NCI-H2171 (cell line): ENCODE measurements at places on chromosomes 6 and 20.

GRCh38 chr6:110232450-110232849 is 52.2 kb downstream of the CDC40 start:
- DNase-seq = no peak

- peak; percentile 67 for DNase-seq
Observed at GRCh38 chr20:54172856-54173652, 732 bp downstream of the CYP24A1 start.

DNA sequence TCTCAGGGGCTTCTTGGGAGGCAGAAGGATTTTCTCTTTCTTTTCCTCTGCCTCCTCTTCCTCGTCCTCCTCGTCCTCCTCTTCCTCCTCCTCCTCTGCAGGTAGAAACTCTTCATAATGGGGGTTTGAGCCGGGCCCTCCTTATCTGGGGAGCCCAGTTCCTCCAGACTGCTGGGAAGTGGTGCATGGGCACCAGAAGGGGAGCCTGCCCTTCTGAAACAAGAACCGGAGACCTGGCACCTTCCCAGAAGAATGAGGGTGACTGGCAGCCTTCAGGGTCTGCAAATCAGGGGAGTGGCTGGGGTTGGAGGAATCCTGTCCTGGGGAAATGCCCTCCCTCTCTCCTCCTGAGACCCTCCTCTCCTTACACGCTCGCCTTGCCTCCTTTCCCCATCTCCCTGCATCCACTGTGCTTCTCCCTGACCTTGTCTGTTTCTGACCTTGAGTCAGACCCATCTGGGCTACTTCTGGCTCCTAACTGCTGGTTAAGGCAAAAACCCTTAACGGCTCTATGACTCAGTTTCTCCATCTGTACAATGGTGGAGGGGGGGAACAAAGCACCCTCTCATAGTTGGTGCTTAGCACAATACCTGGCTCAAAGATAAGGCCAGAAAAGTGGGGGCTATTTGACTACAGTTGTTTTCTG is 1.7 kb downstream of the TULP1 start:
- no peak for DNase-seq

DNA sequence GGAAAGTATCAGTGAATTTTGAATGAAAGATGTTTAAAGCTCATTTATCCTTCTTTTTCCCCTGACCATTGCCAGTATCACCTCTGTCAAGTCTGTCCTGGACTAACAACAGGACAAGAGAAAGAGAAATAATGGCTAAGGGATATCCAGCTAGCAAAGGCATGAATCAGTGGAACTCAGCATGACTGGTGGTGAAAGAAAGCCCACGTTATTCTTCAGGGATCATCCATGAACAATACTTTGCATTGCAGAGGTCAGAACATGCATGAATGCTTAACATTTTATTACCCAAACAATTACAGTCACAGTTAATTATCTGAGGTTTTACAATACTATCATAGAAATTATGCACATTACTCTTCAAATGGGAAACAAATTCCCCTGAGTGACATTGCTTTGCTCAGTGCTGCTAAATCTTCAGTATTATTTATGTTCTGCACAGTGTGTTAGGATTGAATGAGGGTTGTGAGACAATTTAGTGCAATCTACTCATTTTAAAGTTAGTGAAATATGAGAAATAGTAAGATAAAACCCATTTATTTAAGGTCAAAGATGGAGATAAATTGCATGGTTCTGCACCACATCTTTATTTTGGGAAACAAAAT is 350.7 kb downstream of the KHDRBS2 start:
- DNase-seq = no peak

DNA sequence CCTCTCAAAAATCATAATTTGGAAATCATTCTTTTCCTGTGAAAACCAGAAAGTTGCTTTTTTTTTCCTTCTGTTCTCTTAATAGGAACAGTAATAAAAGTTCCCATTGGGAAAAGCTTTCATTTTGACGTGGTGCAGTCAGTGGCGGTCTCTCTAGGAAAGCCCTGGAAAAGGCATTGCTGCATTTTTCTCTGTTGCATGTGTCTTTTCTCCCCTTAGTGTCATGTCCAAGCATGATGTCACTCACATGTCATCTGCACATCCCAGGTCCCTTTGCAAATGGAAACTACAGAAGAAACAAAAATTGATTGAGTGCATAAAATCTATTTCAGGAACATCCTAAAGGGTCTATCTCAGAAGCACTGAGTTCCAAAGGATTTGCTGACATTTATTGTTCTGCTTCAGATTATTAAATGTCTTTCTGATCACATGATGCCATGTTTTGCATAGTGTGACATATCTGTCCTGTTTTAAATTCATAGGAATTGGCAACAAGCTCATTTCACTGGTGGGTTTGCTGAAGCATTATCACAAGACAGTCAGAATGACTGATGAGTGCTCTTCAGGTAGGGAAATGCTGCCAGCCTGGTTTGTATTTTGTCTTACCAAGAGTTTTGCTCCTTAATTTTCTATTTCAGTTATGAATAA is 208.7 kb downstream of the SOX4 start:
- DNase-seq = no peak

- DNase-seq = no peak
Observed at GRCh38 chr20:55540486-55540885, 464.8 kb downstream of the CBLN4 start.

DNA sequence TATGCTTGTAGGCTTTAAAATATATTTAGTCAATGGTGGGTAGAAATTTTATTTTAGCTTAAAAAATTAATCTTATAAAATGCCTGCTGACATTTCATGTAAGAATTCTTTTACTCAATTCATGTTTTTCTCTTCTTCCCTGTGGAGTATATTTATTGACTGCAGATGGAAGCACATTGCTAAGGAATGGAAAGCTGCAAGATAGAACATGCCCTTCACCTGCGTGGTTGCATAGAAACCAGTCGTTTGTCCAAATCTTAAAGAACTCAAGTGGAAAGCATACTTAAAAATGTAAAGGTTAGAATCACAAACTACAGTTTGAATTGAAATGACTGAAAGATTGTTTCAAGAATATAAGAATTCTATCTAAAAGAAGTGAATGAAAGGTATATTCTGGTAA is 30.7 kb downstream of the C6orf163 start:
- DNase-seq = no peak

DNA sequence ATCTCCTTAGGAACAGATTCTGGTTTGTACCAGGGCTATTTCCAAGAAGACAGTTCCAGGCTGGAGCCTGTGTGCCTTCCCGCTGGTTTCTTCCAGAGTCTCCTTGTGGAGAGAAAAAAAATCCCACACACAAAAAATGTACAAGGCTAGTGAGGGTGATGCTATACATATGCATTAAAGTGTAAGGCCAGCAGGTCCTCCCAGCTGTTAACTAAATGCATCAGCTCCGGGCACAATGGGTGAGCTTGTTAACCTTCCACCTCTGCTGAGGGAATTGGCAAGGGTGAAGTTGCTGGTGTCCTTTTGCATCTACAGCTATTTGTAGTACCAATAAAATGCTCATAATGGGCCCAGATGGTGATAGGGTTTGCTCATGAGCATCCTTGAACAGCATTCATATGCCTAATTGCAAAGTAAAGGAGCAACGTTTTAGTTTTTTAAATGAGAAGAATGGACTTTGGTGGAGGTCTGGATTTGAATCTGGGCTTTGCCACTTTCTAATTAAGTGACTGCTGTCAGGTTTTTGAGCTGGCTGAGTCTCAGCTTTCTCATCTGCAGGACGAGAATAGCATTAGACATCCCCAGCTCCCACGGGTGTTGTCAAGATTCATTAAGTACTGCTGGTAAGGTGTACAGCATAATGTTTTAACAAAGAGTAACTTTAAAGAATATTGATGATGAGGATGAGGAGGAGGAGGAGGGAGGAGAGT is 361.8 kb downstream of the QKI start:
- DNase-seq = no peak
